ENCODE measurements at places on chromosomes 13 and 19.
A peak's percentile ranks its signal among the peaks of the same experiment; 100 is the strongest.

- no peak for DNase-seq
These were observed 19.4 kb downstream of the NOTCH3 start for GRCh38 chr19:15181394-15181793.

DNA sequence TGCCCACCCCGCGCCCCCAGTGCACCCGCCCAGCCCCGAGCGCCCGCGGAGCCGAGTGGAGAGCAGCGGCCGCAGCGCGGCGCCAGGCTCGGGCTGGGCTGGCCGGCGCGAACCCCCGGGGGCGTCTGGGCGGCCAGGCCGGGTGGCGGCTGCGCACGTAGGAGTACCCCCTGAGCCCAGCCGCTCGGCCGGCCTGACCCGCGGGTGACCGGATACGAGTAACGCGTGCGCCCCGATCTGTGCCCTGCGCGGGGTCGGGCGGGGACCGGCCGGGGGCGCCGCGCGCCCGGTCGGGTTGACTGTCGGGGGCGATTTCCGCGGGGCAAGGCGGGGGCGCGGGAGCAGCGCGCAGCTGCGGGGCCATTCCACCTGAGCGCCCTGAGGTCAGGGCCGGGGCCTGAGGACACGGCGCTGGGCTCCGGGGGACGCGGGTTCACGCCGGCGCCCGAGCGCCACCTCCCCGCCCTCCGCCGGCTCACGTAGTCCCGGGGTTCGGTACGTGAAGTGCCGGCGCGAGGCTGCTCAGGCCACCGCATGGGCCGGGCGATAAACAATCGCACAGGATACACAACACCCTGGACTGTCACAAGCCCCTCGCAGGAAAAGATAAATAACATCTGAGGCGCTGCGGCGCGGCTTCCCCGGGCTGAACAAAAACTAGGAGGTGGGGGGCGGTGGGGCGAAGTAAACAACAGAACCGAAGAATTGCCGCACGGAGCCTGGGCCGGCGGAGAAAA is 37.6 kb upstream of the FLT1 start:
- no peak for DNase-seq

GRCh38 chr19:35717665-35718344 is at the start of gene KMT2B:
KMT2B (plus strand) TSS chr19:35718003; CDS start chr19:35718019, 16 bp downstream.
- DNase-seq, result peak; percentile 94

DNA sequence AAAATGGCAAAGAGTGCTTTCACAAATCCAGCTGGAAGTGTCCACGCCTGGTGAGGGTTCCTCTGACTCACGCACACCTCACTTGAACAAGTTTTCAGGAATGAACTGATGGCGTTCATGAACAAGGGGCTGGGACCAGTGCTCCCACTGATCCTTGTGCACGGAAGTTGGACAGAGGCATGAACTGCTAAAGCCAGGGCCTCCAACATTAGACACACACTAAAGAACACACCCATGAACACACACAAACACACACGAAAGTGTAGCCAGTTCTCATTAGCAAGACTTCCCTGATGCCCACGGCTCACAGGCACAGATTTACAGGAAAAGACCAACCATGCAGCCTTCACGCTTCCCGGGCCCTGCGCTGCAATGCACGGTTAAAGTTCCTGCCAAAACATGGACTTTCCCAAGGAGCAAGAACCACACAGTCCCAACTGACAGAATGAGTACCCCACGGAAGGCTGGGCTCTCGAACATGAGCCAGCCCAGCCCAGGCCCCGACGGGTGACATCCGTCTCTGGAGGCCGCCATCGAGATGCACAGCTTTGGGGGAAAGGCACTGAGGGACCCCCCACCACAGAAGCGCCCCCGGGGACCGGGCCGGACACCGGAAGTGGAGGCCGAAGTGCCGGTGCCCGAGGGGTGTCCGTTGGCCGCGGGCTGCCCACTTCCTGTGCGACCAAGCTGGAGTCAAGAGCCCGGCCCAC is 808 bp downstream of the DNMT1 start:
- no peak for DNase-seq

DNA sequence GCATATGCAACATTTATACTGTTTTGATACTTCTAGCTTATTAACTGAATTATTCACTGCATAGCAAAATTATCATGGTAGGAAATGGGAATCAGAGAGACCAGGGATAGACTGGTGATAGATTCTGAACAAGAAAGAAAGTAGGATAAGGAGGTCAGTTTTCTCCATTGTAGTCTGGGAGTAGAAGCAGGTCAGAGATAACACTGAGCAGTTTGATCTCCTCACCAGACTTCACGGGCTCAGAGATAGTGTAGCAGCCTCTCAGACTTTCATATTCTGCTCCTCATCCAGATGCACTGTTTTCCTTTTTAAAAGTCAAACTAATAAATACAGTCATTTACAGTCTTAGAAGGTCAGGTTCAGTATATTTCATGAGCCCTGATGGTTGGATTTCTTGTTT is 56.0 kb upstream of the MYO16 start:
- DNase-seq, result no peak
